ENCODE measurements at places on chromosomes 5 and 9.

GRCh38 chr9:76580188-76580587 lies 121.2 kb downstream of the GCNT1 start:
- DNase-seq, result no peak

- no peak for DNase-seq
Observed at GRCh38 chr5:54793468-54794134, 191.8 kb downstream of the ESM1 start.

DNA sequence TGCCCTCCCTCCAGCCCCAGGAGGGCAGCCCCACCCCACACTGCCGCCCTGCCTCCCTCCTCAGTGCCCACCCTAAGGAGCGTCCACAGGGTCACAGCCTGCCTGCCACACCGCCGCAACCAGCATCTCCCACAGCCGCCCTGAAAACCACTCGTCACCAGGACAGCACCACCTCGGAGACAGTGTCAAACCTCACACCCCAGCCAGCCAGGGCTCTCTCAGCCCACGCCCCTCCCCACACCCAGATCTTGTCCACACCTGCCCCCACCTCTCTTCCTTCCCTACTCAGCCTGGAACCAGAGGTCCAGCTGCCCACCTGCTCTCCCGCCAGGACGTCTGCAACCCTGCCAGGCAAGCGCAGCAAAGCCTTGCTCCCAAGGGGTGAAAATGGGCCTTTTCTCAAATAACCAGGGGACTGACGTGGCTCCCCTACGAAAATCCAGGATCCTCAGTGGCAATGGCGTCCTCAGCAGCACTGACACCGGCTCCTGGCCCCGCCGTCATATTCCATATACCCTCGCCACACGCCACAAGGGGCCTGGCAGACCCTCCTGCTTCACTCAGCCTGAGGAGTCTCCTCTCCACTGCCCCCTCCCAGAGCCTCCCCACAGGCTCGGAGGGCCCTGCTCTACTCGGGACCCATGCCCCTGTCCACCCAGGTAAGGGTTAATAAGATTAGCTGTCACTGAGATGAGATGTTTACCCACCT lies 71.0 kb upstream of the ADAMTS2 start:
- no peak for DNase-seq

- DNase-seq, result no peak
Observed at GRCh38 chr5:1011226-1011631, 2.6 kb downstream of the NKD2 start.

GRCh38 chr9:6605202-6605601 lies 40.3 kb downstream of the GLDC start:
- DNase-seq, result no peak

- no peak for DNase-seq
Observed at GRCh38 chr5:116542619-116543018, 32.0 kb downstream of the SEMA6A start.

DNA sequence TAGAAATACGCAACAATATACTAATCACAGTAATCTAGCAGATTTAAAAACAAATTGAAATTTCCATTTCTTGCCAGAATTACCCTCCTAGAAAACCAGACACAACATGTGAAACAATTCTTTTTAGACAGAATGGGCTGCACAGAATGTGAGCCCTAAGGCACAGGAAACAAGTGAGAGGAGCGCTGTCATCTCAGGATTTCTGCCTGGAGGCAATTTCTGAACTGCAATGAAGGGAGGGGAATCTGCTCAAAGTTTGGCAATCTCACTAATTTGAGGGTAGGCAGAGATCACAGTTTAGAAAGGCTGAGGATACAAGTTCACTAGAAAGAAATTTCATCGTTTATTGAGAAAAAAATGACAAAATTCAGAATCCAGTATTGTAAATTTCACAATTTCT lies 70.3 kb downstream of the INIP start:
- DNase-seq, result no peak

GRCh38 chr5:84393969-84394368 lies 9.3 kb upstream of the EDIL3 start:
- no peak for DNase-seq

DNA sequence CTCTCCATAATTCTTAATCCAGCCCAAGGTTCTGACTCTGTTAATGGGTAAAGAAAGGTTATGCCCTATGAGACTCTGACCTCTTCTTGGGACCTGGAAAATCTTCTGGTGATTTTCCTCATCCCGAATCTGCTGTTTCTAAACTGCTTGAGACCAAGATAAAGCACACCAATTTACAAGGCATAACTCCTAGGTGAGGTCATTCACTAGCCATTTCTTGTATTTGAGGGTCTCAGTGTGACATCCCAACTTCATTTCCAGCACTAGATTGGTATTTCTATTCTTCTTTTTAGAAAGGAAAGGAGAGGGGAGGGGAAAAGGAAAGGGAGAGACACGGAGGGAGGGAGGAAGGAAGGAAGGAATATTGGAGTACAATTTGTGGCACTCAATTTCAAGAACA lies 51.6 kb downstream of the SLC1A1 start:
- no peak for DNase-seq

DNA sequence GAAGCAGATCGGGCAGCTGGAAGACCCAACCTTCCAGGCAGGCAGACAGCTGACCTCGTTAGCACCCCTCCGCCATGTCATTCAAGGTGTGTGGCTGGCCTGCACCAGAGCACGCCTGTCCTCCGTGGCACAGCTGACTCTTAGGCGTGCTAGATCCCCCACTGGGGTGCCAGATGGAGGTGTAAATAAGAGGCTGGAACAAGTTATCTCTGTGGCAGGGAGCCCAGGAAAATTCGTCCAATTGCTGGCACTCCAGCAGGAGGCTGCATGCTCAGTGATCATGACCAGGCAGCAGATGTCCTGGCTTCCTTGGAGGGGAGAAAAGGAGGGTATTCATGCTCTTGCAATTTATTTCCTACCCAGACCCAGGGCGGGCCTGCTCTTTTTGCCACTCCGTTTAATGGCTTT lies 7.8 kb upstream of the ALDOB start:
- no peak for DNase-seq

DNA sequence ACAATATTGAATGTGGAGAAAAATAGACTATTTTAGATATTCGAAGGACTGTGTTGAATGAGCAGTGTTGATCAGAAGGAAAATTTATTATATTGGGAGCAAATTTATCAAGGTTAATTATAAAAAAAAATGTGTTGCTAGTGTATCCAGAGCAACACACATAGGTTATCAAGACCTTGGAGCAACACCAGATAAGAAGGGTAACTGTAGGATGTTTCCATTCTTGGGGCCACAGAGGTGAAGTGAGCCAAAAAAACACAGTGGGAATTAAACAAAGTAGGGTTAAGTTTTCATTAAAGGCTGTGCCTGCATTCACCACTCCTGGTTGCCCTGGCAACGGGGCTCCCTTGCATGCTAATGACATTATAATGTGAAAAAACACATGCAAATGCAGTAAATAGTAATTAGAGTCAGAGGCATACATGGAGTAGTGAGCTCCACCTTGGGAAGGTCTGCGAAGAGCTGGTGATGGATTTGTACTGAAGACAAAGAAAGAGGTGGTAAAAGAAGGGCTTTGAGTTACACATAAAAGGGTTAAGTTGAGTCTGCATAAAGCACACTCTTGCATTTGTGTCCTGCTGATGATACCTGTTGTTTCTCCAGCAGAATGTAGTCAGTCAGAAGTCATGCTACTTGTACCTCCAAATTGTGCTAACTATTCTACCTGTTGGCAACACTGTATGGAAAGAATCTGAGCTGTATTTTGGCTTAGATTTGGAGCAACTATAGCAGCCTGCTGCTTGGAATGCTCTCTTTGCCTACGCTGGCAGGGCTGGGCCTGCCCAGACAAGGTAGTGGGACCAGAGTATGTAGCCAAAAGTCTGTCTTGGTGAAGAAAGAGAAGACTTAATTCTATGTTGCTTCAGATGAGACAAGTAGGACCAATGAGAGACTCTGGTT lies 59.6 kb downstream of the ATG10 start:
- no peak for DNase-seq

- DNase-seq, result no peak
Observed at GRCh38 chr5:77928776-77929300, 152.7 kb upstream of the TBCA start.

GRCh38 chr5:7902201-7902600 lies 33.3 kb downstream of the MTRR start:
- no peak for DNase-seq

DNA sequence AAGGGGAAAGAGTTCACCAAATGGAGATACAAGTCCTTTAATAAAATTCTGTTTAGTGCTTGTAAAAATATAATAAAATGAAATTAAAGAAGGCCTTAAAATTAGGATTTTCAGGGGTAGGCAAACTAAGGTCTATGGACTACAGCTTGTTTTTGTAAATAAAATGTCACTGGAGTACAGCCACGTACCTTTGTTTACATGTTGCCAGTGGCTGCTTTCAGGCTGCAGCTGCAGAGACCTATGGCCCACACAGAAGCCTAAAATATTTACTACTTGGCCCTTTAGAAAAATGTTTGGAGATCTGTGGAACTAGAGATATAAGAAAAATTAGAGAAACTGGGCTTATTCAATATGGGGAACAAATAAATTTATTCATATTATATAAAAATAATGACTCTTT lies 122.8 kb downstream of the RPS23 start:
- DNase-seq, result no peak

GRCh38 chr5:178625679-178626483 lies 969 bp downstream of the CLK4 start:
- no peak for DNase-seq

- DNase-seq, result no peak
Observed at GRCh38 chr5:95822043-95822541, 434 bp downstream of the GLRX start.

- DNase-seq, result no peak
Observed at GRCh38 chr5:64968591-64969110, 199.9 kb downstream of the CWC27 start.

GRCh38 chr5:179294891-179295777 lies 50.1 kb downstream of the ADAMTS2 start:
- no peak for DNase-seq

GRCh38 chr5:100890461-100891008 lies 12.5 kb downstream of the ST8SIA4 start:
- no peak for DNase-seq

GRCh38 chr9:109913461-109913810 lies 133.4 kb downstream of the PALM2AKAP2 start:
- no peak for DNase-seq

- DNase-seq, result no peak
Observed at GRCh38 chr5:176854164-176854563, 43.8 kb downstream of the UNC5A start.

- no peak for DNase-seq
Observed at GRCh38 chr5:94693845-94694370, 75.4 kb downstream of the SLF1 start.

DNA sequence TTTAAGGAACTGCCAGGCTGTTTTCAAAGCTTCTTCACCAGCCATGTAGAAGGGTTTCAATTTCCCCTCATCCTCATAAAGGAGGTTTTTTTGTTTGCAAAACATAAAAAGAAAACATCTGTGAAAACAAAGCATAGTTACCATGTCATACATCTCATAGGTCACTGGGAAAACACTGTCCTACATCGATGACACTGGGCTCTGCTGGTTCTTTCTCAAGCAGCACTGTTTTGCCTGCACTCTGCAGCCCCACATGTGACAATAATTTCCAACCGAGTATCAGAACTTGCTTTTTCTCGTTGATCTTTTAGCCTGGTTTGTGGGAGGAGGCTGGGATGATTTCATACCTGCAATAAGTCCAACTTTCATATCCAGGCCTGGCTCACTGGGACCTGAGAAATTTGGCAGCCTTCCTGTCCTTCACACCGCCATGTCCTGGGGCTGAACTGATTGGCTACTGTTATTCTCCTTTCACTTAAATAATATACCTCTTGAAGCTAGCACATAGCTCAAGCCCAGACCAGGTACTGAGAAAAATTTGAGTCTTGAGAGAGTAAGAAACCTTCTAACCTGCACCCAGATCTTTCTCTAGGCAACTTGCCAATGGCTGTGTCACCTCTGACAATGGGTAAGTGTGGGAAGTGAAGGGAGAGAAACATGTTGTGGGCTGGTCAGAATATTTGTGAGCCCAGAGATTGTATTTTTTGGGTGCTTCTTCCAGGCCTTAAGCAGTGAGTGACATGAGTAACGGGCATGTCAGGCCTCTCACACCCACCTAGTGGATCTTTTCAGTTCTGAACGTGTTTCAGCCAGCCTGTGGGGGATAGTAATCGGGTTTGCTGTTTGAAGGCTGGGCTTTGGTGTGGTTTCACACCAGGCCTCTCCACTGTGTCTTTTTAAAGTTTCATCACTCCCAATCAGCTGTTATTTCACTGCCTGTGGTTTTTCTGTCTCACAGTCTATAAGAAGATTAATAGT lies 502.8 kb downstream of the NTRK2 start:
- DNase-seq, result no peak

GRCh38 chr9:110050925-110051355 lies 157.0 kb downstream of the C9orf152 start:
- no peak for DNase-seq

DNA sequence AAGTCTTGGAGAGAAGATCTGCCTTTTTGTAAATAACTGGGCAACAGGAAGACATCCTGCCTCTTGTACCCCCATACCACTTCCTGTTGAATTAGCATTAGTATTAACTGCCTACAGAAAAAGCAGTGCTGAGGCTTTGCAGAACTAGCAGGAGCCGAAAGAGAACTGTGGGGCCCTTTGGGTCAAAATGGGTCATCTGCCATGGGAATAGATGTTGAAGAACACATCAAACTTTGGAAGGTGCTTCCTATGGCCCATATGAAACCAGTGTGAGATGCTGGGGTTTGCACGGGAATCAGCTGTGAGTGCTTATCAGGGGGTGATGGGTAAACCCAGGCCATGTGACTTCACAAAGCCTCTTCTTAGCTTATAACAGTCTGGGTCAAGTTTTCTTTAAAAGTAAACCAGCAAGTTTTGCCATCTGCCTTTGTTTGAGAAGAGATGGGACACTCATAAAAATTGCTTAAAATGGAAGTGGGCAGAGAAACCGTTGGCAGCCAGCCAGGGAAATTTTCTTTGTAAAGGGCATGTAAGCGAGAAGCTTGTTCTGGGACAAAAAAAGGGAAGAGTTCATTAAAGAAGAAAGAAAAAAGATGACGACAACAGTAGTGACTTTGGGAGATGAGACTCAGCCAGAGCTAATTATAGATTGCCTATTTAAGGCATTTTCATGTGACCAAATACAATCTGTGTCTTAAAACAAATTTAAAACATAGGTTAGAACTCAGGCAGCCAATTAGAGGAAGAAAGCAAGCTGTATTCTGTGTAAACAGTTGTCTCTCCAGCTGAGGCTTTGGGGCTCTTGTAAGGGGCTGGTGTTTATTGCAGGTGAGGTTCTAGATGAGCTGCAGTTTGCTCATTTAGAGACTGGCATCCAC lies 4.4 kb downstream of the SLC25A25 start:
- DNase-seq, result no peak

DNA sequence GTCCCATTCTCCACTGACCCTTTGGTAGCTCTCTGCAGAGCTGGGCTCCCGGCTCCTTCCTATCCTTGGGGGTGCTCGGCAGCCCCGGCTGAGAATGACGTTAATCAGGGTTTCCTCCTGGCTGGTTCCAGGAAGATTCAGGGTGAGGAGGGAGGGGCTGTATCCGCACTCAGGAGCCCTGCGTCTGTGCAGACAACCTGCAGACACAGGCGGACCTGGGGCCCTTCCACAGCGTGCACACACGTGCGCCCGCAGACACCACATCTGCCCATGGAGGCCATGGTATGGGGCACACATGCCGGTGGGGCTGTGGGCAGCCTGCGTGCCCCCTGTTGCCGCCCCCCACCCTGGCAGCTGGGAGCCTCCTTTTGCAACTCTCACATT lies 66.6 kb upstream of the RNU6ATAC start:
- no peak for DNase-seq
